Peyer's patch (tissue), 4 donors: ENCODE measurements at places on chromosomes 1 and 21. TPM values are rescaled to one million over a fixed set of nuclear protein-coding genes. Genes with fewer than 3 reads are reported as not detected.

DNA sequence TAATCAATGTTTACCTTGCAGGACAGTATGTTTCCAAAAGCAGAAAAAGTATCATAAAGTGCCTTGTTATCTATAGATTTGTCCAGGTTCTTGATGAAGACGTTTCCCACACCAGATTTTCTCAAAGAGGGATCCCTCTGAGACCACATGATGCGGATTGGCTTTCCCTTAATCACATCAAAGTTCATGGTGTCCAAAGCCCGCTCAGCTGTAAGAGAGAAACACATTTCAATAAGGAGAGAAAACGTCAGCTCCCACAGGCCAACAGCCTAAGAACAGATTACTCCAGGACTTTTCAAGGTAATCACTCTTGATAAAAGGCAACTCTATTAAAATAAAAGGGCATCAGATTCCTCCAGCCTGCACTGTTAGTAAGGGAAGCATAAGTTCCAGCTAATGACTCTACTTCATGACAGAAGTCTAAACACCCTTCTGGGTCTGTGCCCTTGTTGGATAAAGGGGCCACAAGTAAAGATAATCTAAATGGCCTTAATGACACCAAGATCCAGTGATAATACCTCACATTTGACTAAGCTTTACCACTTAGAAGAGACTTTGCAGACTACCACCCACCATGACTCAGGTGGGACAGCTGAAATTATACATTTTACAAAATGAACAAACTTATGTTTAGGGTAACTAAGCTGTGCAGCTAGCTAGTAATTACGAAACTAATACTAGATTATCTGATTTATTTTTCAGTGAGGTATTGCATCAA is 4.1 kb downstream of the PABPC4 start:
- no peak overlapping the region for H3K4me3 ChIP-seq
- no peak for DNase-seq
- peaks cover 45% of the 10 kb centered on the region for H3K4me1 ChIP-seq
- H3K27ac ChIP-seq: no peak overlapping the region
- H3K27me3 ChIP-seq: no peaks in the 10 kb centered on the region

DNA sequence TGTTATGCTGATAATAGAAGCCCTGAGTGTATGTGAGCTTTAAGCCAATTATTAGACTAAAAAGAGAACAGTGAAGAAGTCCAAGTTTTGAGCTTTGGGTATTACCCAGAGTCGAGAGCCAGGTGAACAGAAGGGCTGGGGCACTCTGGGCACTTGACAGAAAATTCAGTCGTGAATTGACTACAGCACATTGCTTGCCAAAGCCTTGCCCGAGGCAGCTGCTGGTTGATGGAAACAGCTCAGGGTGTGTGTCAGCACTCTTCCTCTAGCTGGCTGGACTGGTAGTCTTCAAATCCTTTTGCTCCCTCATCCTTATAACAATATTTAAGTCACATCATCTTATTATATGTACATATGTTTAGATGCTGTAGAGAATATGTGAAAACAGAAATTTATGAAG is 21.3 kb downstream of the PDE4B start:
- no peaks in the 10 kb centered on the region for H3K36me3 ChIP-seq
- no peak for DNase-seq
- H3K4me3 ChIP-seq: no peak overlapping the region
- no peaks in the 10 kb centered on the region for H3K4me1 ChIP-seq
- no peak overlapping the region for H3K27ac ChIP-seq

DNA sequence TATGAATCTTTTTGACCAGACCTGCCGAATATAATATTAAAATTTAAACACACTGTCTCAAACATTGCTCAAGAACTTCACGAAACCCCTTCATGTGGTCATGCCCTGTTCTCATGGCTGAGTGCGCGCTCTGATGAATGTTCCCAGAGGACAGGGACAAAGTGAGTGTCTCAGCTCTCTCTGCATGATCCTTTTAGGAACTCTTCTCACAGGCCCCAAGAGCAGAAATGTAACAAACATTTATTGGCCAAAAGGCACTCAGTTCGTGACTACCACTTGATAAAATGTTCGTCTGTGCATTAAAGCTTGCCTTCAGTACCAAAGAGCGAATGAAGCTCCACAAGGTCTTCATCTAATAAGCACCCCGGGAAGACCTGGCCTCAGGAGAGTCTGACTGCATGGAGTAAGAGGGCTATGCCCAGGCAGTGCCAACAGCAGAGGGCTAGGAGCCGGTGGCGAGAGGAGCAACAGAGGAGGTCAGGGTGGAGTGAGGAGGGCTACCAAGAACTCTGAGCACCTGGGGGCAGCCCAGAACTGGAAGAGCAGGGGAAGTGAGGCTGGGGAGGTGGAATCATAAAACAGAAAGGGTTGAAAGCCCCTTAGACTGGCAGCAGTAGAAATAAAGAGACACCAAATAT is 171.1 kb downstream of the RHOU start:
- no peaks in the 10 kb centered on the region for H3K27me3 ChIP-seq
- no peak overlapping the region for H3K4me3 ChIP-seq
- DNase-seq: no peak
- no peaks in the 10 kb centered on the region for H3K4me1 ChIP-seq

- no peaks in the 10 kb centered on the region for H3K4me1 ChIP-seq
- H3K36me3 ChIP-seq: no peaks in the 10 kb centered on the region
- H3K4me3 ChIP-seq: no peak overlapping the region
- H3K27ac ChIP-seq: no peak overlapping the region
Measured at GRCh38 chr1:63423649-63424048, 56.2 kb downstream of the ALG6 start.

The CADM3 gene
- total RNA-seq: 19.8 TPM

- no peak for DNase-seq
- no peaks in the 10 kb centered on the region for H3K36me3 ChIP-seq
- no peaks in the 10 kb centered on the region for H3K4me1 ChIP-seq
- no peak overlapping the region for H3K27ac ChIP-seq
Measured at GRCh38 chr1:242876030-242876429, 351.5 kb upstream of the PLD5 start.

DNA sequence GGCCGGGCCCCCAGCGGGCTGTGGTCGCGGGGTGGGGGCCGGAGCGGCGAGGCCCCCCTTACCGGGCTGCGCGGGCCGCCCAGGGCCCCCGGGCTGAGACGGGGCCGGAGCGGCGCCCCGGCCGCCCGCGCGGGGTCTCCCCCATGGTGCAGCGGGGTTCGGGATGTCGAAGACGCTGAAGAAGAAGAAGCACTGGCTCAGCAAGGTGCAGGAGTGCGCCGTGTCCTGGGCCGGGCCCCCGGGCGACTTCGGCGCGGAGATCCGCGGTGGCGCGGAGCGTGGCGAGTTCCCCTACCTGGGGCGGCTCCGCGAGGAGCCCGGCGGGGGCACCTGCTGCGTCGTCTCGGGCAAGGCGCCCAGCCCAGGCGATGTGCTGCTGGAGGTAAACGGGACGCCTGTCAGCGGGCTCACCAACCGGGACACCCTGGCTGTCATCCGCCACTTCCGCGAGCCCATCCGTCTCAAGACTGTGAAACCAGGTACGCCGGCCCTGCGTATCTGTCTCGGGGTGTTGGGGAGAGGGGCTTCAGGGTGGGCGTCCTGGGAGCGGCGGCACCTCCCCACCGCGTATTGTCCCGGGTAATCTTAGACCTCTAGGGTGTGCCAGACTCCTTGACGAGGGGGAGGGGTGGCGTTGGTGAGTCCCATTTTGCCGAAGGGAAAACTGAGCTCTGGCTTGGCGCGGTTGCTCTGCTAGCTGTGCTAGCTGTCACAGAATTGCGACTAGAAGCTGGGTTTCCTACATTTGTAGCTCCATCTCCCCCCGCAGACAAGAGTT is 745 bp downstream of the MAGI3 start:
- peak overlapping the region; percentile 84 for H3K27ac ChIP-seq
- H3K27me3 ChIP-seq: no peaks in the 10 kb centered on the region
- H3K4me3 ChIP-seq: peak overlapping the region; percentile 93
- peak; percentile 75 for DNase-seq
- H3K36me3 ChIP-seq: no peaks in the 10 kb centered on the region

DNA sequence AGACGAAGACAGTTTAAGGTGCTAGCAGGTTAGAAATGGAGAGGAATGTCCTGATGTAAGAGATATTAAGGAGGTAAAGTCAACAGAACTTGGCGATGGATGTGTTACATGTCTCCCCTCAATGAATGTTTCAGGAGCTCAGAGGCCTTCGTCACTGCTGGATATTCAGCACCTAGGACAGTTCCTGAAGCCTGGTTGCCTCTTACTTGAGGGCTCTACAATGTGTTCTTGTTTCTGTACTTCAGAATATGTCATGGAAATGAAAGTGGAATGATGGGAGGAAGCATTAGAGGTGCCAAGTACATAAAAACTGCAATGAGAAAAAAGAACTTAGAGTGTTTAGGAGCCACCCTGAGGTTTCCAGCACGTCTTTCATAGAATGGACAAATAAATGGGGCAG is 17.7 kb downstream of the TNR start:
- H3K27me3 ChIP-seq: no peaks in the 10 kb centered on the region
- no peaks in the 10 kb centered on the region for H3K4me1 ChIP-seq
- DNase-seq: no peak
- no peak overlapping the region for H3K4me3 ChIP-seq

DNA sequence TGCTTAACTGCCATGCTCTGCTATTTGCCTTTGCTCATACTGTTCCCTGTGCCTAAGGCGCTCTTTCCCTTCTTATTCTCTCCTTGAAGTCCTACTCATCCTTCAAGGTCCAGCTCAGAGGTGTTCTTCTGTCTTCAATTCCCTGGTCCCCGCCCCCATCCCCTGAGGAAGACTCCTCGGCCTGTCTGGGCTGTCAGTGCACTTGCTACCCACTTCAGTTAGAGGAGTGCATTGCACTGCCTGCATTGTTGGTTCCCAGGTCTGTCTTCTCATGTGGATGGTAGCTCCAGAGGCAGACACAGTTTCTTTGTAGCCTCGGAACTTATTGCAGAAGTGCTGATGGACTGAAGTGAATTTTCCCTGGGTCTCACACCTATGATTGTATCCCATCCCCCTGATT is 194.0 kb downstream of the C1orf94 start:
- no peaks in the 10 kb centered on the region for H3K27me3 ChIP-seq
- H3K27ac ChIP-seq: no peak overlapping the region
- H3K36me3 ChIP-seq: no peaks in the 10 kb centered on the region
- DNase-seq: no peak

DNA sequence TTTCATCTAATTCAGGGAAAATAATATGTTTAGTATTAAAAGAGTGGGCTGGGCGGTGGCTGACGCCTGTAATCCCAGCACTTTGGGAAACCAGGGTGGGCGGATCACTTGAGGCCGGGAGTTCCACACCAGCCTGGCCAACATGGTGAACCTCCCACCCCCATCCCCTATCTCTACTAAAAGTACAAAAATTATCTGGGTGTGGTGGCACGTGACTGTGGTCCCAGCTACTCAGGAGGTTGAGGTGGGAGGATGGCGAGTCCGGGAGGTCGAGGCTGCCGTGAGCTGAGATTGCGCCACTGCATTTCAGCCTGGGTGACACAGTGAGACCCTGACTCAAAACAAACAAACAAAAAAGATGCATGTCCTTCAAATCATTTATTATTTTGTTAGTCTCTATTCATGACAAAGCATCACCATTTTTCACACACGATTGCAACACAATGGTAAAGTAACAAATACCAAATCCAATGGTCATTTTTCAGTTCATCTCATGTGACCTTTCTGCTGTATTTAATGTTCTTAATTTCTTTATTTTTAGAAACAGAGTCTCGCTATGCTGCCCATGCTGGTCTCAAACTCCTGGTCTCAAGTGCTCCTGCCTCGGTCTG is 1.0 kb downstream of the MSH4 start:
- no peak overlapping the region for H3K27ac ChIP-seq
- no peak for DNase-seq
- no peaks in the 10 kb centered on the region for H3K36me3 ChIP-seq
- H3K4me1 ChIP-seq: no peaks in the 10 kb centered on the region
- no peaks in the 10 kb centered on the region for H3K27me3 ChIP-seq

The VWA5B1 gene
- total RNA-seq: not detected

DNA sequence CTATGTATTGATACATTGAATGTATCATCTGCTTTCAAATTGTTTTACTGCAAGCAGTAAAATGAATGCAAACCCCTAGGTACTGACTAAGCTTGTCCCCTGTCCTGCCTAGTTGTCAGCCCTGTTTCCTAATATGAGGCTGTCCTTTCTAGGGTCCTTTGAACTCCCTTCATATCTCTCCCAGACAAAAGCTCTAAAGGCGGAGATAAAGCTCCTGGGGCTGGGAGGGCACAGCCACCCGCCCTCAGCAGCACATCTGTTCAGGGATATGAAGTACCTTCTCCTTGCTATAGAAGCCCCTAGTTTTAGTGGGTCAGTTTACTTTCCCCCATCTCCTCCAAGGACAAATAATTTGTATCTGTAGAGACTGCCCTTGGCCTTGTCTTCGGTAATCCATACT is 93.1 kb upstream of the ETS2 start:
- no peaks in the 10 kb centered on the region for H3K36me3 ChIP-seq
- no peak overlapping the region for H3K27ac ChIP-seq

The KRTAP7-1 gene
- total RNA-seq: not detected

DNA sequence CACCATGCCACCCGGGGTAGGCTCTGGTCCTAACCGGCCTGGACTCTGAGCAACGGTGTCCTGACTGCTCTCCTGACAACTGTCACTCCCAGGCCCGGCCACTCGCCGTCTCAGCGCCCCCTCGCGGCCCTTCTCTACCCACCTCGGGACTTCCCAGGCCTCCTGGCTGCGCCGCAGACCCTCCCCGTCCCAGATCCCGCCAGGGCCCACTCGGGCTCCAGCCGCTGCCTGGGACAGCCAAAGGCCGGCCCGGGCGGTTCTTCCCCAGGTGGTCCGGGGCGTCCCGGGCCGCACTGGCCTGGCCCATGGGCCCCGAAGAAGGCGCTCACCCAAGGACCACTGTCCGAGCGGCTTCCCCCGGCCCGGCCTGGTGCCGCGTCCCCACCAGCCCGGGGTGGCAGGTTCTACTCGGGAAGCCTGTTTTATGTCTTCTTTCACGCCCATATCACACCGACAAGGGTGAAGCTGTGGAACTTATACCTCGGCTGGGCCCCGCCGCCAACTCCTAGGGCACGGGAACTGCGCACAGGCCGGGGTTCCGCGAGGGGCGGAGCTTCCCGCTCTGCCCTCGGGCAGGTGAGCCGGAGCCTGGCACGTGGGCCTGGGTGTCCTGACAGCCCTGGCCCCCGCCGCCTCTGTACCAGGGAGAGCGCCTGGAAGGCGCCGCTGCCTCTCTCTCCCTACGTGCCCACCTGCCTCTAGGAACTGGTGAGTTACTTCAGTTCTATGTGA is 138.3 kb downstream of the TTLL7 start:
- peak overlapping the region; percentile 65 for H3K4me3 ChIP-seq
- peak overlapping the region; percentile 67 for H3K27ac ChIP-seq
- no peaks in the 10 kb centered on the region for H3K4me1 ChIP-seq

The VANGL2 gene
- total RNA-seq: 2.1 TPM

DNA sequence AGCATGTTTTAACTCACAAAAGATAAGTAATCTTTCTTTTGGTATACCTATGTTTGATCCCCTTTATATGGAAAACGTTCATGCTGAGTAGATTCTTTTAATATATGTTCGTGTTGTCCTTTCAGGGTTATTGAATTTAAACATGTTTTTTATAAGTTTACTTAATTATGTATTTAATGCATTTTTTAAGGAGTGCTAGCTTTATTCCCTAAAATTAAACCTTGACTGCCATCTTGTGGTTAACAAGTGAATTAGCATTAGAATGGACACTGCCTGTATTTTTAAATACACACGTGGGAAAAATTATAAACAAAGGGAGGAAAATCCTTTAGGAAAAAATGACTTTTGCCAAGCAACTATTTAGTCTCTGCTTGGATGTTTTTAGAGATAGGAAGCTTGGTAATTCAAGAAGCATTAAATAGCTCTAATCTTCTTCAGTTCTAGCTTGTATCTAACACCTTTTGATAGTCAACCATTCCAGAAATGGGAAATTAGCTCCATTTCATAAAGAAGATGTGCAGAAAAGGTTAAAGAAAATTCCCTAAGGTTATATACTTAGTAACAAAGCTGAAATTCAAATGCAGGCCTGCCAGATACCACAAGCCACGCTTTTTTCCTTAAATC is 43.0 kb downstream of the UBE2U start:
- H3K36me3 ChIP-seq: no peaks in the 10 kb centered on the region
- H3K4me3 ChIP-seq: no peak overlapping the region
- no peak overlapping the region for H3K27ac ChIP-seq
